AG20443 (cell line): ENCODE measurements at places on chromosomes 11 and 22.

- DNase-seq, result no peak
Measured at GRCh38 chr11:19196432-19196831, 5.4 kb downstream of the CSRP3 start.

DNA sequence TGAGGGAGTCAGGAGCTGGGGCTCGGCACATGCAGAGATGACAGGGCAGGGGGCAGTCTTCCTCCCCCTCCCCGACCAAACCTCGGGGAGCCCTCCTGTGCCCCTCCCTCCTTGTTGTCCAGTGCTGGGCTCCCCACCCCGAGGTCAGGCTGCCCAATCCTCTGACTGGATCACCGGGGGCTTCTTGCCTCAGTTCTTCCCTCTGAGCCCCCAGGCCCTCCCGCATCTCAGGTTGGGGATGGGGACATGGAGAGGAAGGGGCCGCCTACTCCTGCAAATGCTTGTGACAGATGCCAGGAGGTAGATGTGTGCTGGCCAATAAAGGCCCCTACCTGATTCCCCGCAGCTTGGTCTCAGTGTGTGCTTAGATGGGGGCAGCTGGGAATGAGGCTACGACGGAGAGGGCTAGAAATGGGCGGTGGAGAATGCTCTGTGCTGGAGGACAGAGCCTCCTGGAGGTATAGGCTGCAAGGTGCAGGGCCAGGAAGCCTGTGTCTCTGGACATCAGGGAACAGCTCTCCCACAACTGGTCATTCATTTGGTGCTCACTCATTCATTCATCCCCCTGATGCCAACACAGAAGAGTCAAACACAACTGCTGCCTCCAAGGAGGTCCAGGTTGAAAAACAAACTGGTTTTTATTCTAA is 8.4 kb downstream of the RHBDD3 start:
- DNase-seq, result peak; percentile 27

DNA sequence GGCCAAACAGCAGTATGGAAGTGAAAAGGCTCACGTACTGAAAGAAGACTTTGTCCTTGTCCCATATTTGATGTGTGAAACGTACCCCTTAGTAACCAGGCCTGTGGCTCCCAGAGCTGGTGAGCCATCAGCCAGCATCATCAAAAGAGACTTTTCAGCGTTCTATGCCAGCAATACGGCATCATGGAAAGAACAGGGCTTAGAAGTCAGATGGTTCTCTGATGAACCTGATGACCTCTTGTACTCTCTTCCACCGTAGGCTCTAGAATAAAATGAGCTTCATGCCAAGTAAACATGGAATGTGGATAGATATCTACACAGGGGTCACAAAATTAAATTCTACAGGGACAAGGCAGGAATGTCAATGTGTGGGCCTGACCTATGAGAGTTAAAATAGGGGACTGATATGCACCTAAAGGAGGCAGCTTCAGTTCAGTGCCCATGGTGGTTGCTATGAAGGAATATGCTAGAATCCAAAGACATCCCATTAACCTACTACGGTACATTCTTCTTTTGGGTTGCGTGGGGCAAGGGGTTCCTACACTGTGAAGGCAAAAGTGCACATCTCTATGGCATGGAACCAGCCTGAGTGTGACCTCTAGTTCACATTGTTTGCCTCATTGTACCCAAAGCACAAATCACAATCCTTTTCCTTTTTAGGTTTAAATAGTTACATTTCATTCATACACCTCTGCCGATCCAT is 130.6 kb downstream of the ETS1 start:
- no peak for DNase-seq

DNA sequence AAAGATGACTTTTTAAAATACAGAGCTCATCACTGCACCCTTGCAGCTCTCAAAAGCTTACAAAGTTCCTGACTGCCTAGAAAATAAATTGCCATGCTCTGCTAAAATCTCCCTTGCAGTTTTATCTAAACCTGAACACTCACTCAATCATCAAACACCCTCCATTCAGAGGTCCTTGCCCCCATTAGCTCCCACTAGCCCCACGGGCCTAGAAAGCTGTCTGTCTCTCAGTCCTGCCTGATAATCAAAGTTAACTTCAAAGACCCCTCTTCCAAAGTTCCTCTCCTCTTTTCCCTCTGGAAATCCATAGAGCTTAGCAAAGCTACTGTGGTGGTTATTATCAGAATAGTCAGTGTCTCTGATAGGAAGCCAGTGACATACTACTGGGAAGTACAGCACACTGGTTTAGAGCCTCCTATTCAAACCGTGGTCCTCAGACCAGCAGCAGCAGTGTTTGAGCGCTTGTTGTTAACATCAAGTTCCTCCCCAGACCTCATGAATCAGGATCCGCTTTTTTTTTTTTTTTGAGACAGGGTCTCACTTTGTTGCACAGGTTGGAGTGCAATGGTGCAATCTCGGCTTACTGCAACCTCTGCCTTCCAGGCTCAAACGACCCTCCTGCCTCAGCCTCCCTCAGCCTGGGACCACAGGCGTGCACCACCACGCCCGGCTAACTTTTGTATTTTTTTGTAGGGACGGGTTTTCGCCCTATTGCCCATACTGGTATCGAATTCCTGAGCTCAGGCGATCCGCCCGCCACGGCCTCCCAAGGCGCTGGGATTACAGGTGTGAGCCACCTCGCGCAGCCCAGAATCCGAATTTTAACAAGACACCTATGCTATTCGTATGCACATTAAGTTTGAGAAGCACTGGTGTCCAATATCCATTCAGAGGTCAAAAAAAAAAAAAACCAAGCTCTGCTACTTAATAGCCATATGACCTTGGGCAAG is 1.2 kb downstream of the NDUFC2 start:
- DNase-seq, result no peak

- no peak for DNase-seq
Measured at GRCh38 chr11:2437516-2437915, 6.8 kb downstream of the TRPM5 start.

DNA sequence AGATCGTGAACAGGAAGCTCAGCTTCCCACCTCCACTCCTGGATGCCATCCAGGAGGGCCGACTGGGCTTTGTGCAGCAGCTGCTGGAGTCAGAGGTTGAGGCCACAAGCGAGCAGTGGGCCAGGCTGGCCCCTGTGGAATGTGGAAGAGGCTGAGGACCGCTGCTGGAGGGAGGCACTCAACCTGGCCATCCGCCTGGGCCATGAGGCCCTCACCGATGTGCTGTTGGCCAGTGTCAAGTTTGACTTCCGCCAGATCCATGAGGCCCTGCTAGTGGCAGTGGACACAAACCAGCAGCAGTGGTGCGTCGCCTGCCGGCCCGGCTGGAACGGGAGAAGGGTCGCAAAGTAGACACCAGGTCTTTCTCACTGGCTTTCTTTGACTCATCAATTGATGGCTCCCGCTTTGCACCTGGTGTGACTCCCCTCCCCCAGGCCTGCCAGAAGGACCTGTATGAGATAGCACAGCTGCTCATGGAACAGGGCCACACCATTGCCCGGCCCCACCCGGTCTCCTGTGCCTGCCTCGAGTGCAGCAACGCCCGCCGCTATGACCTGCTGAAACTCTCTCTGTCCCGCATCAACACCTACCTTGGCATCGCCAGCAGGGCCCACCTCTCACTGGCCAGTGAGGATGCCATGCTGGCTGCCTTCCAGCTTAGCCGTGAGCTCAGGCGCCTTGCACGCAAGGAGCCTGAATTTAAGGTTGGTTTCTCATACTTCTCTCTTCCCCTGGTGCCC is 24.9 kb downstream of the ART5 start:
- no peak for DNase-seq

DNA sequence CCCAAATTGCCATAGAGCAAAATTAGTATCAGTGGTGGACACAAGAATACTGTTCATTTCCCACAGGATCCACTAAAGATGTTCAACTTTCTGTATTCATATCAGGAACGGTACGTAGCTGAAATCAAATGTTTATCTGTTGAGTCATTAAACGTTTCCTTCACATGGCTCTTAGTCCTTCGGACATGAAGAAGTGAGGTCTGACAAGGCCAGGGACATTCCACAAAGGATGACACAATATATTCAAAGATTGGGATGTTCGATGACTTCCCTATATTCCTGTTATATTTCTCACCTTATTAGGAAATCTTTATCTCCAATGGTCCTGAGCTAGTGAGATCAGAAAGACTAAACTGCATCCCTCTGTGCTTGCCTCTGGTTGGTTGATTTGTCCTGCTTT is 129.0 kb downstream of the ETS1 start:
- DNase-seq, result peak; percentile 60

DNA sequence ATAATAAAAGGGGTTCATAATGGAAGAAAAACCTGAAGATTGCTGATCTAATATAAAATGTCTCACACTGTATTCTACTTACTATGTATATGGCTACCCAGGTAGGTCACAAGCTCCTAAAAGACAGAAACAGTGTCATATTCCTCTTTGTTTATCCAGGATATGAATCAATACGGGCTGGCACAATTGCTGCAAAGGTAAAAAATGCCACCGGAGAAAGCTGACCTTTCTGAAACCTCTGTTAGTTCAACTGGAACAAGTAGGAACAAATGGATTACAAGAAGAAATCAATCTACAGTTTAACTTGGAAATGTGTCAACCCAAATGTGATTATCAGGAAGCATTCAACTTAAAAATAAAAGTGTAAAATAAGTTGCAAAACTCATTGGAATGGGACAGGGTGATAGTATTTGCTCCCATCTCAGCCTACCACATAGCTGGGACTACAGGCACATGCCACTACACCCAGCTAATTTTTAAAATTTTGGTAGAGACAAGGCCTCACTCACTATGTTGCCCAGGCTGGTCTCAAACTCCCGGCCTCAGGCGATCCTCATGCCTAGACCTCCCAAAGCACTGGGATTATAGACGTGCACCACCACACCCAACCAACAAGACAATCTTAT is 27.6 kb downstream of the SLC35F2 start:
- no peak for DNase-seq

DNA sequence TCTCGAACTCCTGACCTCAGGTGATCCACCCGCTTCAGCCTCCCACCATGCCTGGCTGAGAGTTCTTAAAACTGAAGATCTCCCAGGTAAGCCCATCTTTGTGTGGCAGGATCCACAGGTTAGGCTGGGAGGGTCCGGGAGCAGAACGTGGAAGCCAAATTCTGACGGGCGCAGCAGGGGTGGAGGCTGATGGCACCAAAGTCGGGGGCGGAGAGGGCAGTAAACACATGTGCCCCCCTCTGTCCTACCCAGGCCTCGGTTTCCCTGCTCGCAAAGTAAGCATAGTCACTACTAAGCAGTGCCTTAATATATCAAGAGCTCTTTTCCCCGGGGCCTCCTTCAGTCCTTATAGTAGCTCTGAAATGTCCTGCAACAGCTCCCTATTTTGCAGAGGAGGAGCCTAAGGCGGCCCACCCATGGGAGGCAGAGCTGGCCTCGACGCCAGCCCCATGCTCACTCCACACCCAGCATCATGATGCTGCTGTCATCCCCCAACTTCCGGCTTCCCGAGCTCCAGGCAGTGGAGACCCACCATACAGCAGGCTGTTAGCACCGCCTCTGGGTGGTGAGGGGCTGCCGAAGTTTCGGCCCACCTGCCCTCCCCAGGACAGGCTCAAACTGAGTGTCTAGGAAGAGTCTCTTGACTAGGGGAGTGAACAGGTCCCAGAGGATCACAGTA is 230.0 kb downstream of the CTTN start:
- no peak for DNase-seq

DNA sequence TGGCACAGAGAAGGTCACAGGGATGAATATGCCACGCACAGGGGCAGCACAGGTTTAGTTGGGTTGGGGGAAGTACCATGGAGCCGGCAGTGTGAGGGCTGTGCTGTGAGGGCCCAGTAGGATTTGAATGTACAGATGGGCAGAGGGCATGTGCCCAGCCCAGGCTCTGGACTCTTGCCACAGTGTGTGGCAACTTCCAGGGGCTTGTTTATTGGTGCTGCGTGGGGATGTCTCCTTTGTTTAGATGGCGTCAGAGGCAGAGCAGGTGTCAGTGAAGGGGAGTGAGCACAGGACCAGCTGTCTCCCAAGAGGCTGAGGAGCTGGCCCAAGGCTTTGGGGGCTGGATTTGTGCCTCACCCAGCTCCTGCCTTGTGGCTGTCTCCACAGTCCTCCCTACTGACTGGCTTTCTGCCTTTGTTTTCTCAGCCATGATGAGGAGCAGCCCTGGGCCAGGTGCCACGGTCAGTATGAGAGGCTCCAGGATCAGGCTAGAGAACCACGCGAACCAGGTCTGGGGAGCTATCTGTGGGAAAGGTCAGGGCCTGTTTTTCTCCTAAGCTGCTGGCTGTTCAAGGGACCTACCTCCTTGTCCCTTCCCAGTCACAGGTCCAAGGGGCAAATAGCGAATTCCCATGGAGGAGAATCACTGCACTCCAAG is 21.9 kb downstream of the SUN2 start:
- peak; percentile 27 for DNase-seq

DNA sequence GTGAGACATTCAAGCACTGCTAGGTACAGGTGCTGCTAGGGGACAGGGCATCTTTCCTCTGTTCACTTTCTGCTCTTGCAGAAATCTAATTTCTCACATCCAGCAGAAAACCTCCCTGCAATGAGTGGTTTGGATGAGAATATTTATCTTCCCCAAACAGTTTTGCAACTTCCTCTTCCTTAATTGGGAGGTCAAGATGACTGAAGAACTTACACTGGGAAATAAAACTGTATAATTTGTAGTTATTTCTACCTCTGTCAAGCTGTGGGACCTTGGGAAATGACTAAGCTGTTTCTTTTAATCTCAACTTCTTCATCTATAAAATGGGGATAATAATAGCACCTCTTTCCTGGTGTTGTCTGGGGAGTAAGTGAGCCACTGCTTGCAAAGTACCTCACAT is 69.8 kb downstream of the PRR5L start:
- peak; percentile 31 for DNase-seq

DNA sequence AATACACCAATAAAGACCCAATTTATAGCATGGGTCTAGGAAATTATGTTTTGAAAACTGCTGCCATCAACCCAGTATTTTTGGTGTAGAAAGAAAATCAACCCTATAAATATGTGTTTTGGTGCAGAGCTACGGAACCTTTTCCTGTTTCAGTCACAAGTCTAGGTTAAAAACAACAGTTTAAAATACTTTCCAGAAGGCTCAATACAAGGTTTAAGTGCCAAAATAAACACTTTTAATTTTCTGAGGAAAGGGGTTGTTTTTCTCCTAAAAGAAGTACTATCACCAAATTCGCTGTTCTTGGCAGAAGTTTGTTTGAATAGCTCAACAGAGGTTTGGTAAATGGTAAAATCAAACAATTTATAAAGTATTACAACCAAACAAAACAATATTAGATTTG is 201.3 kb downstream of the TMEM135 start:
- no peak for DNase-seq

- DNase-seq, result peak; percentile 15
Measured at GRCh38 chr11:108733479-108734116, 68.7 kb downstream of the DDX10 start.

- DNase-seq, result no peak
Measured at GRCh38 chr11:11076276-11076675, 218.4 kb upstream of the ZBED5 start.
